ENCODE measurements at places on chromosomes 6 and 20.

DNA sequence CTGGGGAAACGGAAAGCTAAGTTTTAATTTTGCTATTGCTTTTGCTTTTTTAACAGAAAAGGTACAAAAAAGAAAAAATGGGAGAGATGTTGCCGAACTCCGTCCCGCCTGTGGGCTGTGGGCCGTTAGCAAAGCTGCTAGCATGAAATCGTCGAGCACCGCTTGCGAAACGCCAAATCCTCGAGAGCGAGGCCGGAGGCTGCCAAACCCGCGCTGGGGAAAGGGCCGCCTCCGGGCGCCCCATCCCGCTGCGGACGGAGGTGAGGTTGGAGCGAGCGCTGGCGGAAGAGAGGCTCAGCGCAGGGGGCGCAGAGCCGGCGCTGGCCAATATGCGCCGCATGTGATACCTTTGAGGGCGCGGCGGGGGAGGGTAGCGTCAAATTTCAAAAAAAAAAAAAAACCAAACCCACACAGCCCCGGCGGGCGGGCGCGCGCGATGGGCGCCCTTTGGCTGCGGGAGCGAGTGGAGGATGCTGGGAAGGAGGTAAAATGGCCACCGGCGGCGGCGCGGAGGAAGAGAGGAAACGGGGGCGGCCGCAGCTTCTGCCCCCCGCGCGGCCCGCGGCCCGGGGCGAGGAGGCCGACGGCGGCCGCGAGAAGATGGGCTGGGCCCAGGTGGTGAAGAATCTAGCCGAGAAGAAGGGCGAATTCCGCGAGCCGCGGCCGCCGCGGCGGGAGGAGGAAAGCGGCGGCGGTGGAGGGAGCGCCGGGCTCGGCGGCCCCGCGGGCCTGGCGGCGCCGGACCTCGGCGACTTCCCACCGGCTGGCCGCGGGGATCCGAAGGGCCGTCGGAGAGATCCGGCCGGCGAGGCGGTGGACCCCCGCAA, at the start of gene ZCCHC3:
Gene ZCCHC3, plus strand, starts transcription at position 473 of the 827 bp plus-strand sequence. Its CDS starts 17 bp downstream, at position 490.
- peak; percentile 95 for DNase-seq

DNA sequence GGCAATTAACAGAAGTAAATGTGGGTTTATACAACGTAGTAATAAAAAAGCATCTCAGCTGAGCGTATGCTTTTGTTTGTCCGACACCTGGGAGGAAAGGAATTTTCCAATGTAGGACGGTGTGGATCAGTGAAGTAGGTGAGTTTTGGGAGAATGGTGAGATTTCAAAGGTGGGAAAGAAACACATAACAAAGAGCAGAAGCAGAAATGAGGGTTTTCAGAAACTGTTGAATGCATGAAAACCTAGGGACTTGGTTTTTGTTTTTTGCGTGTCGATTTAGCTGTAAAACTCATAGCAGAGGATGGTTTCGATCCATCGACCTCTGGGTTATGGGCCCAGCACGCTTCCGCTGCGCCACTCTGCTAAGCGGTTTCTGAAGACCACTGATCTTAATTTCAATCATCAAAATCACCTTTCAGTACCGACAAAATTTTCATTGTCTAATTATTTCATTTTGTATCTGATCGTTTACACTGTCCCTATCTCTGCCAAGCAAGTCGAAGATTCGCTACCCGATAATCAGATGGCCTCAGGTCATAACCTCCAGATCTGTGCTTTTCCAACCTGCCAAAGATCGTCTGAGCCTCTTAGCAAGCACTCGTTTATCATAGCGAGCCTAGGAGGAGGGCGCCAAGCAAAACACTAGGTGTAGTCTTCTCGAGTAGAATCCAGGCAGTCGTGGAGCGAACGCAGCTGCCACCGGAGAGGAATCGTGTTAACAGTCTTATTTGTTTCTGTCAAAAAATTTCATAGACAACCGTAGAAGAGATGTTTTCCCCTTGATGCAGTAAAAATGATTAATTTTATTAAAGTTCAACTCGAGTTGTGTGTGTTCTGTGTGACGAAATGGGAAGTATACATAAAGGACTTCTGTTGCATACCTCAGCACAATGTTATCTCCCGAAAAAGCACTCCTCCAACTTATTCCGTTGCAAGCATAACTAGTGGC, 20.9 kb upstream of the POM121L2 start:
- no peak for DNase-seq

DNA sequence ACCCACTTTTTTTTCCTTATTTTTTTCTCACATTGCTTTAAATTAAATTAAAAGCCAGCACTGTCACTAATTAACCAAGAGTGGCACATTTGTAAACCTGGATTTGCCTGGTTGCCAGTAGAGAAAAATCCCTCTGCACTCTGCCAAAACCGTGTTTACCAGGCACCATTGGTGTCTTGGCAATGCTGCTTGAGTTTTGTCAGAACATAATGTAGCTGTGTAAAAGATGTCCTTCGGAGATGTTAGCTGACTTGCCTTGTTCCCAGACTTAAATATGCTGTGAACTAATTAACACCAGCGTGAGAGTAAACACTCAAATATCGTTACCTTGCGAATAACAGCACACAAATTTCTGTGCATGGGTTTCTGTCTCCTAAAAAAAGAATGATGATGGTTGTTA, 694.9 kb upstream of the ID4 start:
- no peak for DNase-seq

DNA sequence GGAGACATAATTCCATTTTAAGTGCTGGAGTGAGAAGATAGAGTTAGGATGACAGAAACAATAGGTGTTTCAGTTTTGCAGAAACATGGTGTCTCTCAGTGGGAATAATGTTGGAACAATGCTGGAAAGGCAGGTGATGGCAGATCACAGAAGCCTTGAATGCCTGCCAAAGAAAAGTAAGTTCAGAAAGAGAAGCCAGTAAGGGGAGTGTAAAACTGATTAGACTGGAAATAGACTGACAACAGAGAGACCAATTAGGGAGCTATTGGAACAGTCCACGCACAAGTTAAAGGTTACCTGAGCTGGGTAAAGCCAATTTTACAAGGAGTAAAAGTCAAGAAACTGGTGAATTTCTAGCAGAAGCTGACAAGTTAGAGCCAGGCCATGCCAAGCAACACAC, 142.9 kb downstream of the TFAP2A start:
- DNase-seq: no peak

DNA sequence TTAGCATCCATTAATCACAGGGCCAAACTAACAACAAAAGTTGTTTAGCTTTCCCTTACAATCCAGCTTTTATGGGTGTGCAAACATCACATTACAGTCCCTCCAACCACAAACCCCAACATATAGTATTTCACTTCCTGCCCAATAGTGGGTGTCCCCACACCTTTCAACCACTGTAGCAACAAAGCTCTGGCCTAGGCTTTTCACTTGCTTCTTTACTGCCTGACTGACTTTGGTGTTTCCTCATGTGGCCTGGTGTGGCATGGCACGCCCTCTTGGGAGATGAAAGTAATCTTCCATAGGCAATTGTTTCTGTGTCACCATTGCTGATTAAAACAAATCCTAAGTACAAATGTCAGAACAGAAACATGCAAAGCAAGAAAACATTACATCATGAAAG, 46.3 kb downstream of the MCM8 start:
- DNase-seq: no peak

DNA sequence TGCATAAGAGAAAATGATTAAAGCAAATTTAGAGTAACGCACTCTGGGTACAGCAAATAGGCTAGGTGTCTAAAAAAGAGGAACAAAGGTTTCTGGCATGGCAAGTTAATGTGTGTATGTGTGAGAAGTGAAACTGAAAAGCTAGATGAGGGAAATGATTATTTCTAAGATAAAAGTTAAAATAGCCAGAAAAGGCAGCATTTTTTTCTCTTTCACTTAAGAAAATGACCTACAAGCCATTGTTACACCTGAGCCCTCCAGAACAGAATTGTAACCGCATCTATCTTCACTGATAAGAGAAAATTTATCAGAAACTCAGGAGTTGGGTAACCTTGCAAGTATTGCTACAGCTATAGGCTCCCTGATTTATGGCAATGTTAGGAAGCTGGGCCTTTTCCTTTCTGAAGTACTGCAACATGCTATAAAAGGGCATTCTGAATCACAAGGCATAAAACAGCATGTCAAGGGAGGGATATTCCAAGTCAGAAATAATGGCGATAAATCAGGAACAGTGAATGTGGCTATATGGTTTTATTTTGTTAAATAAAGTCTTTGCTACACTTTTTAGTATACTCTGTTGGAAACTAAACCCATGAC, 395.3 kb downstream of the TBC1D32 start:
- DNase-seq: no peak

GRCh38 chr20:33490934-33491656, 1.2 kb downstream of the CBFA2T2 start:
- no peak for DNase-seq

- no peak for DNase-seq
Measured at GRCh38 chr20:61123751-61124368, 128.2 kb upstream of the CDH4 start.

DNA sequence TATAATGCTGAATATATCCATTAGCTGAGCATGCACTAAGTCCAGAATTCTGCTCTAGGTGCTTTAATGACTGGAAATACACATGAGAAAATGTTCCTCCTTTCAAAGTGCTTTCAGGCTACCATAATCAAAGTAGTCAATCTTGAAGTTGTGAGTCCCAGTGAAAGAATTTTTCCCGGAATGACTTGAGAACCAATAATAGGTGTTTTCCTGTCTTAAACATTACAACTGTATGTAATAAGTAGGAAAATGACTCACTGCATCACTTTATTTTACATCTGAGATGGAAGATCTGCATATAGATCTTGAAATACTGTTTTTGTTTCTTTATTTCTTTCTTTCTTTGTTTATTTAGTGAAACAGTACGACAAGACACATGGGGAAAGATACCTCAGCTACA, 437.4 kb upstream of the JAG1 start:
- DNase-seq: no peak

DNA sequence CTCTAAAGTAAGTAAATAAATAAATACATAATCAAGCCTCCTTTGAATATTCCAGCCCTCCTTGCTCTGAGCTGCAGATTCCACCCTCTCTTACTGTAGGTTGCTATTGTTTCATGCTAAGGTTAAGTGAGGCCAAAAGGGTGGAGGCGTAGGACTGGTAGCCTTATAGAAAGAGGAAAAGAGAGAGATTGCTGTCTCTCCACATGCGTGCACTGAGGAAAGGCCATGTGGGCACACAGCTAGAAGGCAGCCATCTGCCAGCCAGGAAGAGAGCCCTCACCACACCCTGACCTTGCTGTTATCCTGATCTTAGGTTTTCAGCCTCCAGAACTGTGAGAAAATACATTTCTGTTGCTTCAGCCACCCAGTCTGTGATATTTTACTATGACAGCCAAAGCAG, 87.4 kb upstream of the SHLD1 start:
- DNase-seq: no peak

DNA sequence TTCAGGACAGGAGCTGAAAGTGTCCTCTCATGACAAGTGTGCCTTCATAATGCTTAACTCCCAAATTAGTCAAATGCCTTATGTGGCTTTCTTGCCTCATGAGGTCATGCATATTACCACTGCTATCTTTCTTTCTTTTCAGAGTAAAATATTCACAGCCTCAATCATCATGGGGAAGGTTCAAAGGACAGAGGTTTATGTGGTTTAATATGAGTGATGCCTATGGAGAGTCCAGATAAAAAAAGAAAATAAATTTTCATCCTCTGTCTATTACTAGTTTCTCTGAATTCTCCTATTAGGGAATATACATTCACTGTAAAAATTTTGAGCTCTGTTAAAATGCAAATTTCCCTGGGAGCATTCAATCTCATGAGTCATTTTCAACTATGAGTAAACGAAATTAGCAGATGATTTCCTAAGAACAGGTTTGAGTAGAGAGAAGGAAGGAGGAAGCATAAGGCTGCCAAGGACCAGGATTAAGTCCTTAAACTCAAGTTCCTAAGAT, 396.9 kb upstream of the ADGRB3 start:
- no peak for DNase-seq

GRCh38 chr6:38573801-38574395, 65.8 kb downstream of the BTBD9 start:
- DNase-seq: no peak

- DNase-seq: no peak
Measured at GRCh38 chr6:138806889-138807288, 11.0 kb downstream of the ECT2L start.

- no peak for DNase-seq
Measured at GRCh38 chr6:131629651-131630050, 1.6 kb upstream of the MED23 start.

DNA sequence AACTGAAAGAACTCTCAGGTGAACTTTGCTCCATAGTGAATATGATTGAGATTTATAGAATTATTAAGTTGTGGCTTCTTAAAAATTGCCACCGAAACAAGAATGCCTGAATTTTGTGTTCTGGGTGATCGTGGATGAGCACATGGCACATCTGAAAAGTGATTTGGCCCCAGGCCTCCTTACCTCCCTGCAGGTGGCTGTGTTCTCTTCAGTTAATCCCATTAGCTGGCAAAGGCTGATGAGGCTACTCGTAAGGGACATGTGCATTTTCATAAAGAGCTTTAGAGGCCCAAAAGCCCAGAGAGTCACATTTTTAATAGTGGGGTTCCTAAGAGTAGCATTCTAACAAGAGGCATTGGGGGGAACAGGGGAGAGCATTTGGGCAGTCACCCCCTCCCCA, 22.6 kb downstream of the GNAS start:
- DNase-seq: no peak

- DNase-seq: no peak
Measured at GRCh38 chr6:16907991-16908390, 146.7 kb upstream of the ATXN1 start.

DNA sequence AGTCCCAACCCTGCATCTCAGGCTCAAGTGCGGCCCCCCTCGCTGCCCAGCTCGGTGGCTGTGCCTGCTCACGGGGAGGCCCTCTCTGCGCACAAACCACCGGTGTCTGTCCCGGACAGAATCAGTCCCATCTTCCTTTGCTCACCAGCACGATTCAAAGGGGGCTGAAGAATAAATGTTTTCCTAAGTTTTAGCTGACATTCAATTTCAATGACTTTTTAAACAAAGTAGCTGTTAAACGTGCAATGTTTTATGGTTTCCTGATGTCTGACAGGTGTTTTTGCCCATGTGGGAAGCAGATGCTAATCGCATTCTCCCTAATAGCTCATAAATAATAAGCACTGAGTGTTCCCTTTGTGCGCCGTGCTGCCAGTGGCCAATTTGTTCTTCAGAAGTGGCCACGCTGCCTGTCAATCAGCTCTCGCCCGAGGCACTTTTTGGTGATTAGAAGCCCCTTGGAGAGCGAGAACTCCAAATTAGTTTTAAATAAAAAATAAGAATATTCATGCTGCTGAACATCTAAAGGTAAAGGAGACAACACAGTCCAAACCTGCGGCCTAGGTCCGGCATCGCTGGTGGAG, 26.3 kb downstream of the BHLHE23 start:
- no peak for DNase-seq

DNA sequence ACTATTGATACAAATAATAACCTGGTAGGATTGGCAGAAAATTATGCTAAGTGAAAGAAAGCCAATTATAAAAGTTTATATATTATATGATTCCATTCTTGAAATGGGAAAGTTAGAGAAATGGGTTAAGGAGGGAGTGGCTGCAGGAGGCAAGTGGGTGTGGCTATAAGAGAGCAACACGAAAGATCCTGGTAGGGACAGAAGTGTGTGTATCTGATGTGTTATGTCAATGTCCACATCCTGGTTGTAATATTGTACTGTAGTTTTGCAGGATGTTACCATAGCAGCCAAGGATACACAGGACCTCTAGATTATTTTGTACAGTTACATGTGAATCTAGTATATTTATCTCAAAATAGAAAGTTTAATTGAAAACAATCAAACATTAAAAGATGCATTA, 46.8 kb downstream of the SNX5 start:
- no peak for DNase-seq

GRCh38 chr6:69895396-69895795, 29.0 kb downstream of the COL19A1 start:
- no peak for DNase-seq
